Lung microvascular endothelial cell (primary cell): ENCODE measurements at places on chromosomes 1 and 21. TPM values are rescaled to one million over a fixed set of nuclear protein-coding genes. Genes with fewer than 3 reads are reported as not detected.
A peak's percentile ranks its signal among the peaks of the same experiment; 100 is the strongest.

SHISAL2A gene
- total RNA-seq = not detected in 2 replicates

FALEC gene
- total RNA-seq = not detected in 2 replicates

GRCh38 chr1:176785791-176786190 lies 322.8 kb downstream of the PAPPA2 start:
- no peak for DNase-seq

DNA sequence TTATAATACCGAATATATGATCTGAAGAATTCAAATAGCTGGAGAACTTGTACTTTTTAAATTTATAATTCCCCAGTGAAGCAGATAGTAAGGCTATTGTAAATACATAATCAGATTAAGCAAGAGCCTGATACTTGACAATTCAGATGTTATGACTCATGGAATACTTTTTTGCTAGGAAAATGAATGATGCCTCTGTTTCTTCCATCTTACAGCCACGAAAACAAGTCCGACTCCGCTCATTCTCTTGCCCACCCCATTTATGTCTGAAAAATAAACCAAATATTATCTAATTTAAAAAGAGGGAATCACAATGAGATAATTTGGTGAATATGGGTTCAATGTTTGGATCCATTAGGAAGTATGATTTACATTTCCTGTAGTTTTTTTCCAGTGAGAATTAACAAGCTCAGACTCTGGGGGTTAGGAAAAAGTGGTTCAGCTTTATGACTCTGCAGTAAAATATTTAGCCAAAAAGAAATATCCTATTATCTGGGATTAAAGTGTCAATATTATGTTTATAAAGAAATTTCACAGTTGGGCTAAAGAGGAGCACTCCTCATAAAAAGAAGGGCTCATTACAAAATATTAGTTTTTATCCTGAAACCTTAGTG lies 50.4 kb upstream of the DAB1 start:
- DNase-seq = peak; percentile 21

DNA sequence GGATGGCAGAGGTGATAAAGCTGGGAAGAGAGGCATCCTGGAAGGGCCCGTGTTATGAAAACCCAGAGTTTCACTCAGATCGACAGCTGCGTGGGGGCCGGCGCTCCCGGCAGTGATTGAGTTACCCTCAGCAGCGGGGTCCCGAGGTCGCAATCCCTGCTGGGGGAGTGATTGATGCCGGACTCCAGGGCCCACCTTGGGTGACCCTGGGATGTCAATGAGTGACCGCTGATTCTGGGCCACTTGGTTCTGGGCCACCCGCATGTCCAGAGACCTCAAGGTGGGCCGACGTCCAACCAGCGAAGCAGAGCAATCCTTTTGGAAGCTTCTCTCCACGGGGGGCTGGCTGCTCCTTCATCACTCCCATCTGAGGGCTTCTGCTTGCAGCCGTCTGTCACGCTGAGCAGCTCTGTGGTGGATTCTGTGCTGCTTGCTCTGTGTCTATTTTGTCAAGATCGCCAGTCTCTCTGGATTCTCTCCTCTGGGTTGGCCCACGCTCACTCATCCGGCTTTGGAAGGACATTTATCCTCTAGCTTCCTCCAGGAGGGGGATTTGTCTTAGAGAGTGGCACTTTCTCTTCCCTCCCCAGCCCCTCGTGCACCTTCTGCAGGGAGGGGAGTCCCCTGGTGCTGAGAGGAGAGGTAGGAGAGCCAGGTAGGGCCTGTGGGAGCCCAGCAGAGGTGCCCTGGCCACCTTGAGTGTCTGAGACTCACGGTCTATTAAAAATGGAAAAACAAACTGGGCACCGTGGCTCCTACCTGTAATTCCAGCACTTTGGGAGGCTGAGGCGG lies 110.9 kb upstream of the C1orf174 start:
- DNase-seq = no peak
